PC-3 (cell line): ENCODE measurements at places on chromosomes 5 and 9.

GRCh38 chr5:74243634-74244033 lies 396.9 kb downstream of the ENC1 start:
- DNase-seq: peak; percentile 73

GRCh38 chr5:149015126-149015525 lies 47.7 kb downstream of the SH3TC2 start:
- no peak for DNase-seq

DNA sequence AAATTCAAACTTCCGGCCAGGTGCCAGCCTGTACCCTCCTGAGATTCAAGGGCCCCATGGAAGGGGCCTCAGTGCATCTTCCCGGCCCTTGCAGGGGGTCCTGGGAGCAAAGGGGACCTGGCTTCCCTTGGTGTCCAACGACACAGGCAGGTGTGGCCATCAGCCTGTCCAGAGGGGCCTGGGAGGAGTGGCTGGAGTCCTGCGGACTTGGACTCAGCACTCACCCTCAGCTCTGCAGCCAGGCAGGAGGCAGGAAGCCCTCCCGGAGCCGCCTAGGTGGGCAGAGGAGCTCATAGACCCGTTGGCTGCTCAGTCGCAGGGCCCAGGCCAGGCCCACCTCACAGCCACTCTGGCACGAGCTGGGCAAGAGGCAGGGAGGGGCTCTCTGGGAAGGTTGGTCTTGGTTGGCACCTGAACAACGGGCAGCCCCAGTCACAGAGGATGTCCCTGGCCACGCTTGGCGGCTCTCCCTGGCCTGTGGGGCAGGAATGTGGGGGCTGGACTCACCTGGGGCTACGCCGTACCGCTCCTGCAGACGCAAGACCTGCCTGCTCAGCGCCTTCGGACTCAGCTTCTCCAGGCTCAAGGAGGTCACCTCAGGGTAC lies 53.8 kb upstream of the NRARP start:
- DNase-seq: no peak

DNA sequence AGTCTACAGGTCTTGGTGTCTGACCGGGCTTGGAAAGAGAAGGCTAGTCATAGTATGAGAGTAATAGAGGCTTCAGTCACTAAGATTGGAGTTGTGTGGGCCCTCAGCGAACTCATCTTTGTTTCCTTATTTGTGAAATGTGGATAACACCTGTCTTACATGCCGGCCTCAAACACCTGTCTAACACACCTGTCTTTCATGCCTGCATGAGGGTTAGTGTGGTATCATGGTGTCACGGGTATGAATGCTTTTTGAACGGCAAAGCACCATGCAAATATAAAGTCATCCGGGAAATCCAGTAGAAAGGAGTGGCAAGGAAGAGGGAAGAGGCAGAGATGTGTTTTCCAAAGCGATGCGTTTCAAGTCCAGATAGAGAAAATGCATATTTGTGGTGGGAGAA lies 25.5 kb downstream of the GRAMD2B start:
- DNase-seq: no peak

GRCh38 chr5:1985781-1986180 lies 103.1 kb upstream of the IRX4 start:
- no peak for DNase-seq

DNA sequence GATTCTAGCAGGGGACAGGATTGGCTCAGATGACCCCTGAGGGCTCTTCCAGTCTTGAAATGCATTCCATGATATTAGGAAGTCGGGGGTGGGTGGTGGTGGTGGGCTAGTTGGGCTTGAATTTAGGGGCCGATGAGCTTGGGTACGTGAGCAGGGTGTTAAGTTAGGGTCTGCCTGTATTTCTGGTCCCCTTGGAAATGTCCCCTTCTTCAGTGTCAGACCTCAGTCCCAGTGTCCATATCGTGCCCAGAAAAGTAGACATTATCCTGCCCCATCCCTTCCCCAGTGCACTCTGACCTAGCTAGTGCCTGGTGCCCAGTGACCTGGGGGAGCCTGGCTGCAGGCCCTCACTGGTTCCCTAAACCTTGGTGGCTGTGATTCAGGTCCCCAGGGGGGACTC lies 2.9 kb upstream of the MYOZ3 start:
- DNase-seq: no peak

GRCh38 chr9:89234205-89235067 lies 55.8 kb upstream of the SHC3 start:
- no peak for DNase-seq

- DNase-seq: no peak
Observed at GRCh38 chr5:59553992-59554391, 339.5 kb downstream of the PDE4D start.

DNA sequence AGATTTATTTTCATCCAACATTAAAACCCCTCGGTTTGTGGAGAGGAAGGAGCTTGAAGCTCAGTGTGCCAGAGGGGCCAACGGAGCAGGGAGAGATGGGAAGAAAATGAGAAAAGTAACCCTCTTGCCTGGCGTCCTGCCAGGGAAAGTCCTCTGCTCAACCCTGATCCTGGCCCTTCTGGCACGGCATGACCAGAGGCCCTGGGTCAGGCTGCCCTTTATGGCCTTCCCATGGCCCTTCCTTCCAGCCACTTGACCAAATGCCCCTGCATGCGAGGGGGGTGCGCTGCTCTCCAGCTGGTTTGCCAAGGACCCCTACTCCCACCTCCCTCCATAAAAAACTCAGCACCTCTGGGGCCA lies 43.8 kb downstream of the SPRY4 start:
- DNase-seq: no peak

GRCh38 chr5:472076-472655 lies 29.2 kb downstream of the EXOC3 start:
- DNase-seq: no peak

DNA sequence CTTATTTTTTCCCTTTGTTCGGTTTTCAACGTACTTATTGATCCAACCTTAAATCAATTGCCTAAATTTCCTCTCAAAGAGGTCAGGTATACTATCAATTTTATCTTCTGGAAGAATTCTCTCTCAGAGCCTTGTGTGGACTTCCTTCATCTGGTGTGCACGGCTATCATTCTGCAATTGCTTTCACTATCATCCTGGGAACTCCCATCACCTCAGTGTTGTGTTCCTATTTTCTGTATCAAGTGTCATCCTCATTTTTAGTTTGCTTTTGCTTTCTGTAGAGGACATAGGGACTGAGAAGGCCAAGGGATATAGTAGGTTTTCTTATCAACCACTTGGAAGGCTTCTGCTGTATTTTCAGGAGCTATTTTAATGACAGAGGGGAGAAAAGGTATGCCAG lies 11.3 kb downstream of the STOM start:
- DNase-seq: no peak

- no peak for DNase-seq
Observed at GRCh38 chr5:80129146-80129545, 94.0 kb downstream of the THBS4 start.

DNA sequence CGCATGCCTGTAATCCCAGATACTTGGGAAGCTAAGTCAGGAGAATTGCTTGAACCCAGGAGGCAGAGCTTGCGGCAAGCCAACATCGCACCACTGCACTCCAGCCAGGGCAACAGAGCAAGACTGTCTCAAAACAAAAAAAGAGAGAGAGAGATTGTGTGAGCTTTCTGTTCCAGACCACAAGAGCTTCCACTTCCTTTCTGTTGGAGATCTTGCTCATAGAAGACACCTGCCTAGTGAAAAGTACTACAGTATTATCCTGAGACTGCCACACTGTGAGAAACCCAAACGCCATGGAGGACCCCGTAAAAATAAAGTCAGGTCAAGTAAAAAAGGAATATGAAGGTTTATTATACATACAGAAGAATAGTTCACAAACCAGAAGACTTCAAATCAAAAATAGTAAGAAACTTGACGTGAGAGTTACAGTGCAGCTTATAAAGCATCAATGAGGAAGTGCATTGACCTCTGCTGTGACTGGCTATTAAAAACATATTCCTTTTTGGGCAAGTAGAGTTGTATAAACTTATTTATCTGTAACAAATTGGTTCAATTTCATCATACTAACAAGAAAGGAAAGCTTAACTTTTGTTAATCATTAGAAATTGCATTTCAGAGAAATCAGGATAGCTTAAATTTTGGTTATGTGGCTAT lies 4.3 kb upstream of the EMB start:
- DNase-seq: no peak

DNA sequence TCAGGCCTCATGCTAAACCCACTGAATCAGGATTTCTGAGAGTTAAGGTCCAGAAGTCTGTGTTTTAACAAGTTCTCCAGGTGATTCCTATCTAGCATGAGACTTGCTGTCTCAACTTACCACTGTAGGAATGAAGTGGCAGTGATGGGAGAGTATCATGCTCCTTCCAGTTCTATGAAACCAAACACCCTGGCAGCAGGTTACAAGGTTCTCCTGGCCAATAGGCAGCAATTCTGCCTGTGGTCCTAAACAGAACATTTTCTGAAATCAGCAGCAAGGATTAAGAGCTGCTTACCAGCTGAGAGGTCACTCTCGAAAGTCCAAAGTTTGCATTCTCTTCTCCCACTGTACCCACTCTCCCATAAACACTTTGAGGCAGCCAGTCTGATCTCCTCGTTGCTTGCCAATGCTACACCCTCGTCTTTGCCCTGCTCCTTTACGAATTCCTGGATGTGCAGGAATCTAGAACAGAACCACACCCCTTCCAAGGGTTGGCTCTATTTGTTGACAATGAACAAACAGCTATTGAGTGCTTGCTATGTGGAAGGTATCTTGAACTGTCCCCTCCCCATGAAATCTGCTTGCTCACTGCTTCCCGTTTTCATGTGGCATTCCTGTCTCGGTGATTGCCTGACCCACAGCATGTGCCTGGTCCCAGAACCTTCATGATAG lies 100.5 kb downstream of the TMEM174 start:
- DNase-seq: peak; percentile 44

DNA sequence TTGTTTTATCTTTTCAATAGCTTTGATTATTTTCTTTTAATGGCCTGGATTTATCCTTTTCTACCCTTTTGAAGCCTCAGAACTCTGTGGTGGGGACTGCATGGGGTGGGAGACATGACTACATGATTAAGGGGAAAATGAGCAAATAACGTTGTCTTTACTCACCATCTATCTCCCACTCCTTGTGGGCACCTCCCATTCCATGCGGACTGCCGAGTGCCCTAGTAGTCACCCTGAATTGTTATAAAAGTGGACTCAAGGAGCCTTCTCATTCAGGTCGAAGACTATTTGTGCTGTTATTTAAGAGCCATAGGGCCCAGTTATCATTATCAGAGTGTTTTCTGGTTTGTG lies 281.8 kb downstream of the MLLT3 start:
- no peak for DNase-seq

DNA sequence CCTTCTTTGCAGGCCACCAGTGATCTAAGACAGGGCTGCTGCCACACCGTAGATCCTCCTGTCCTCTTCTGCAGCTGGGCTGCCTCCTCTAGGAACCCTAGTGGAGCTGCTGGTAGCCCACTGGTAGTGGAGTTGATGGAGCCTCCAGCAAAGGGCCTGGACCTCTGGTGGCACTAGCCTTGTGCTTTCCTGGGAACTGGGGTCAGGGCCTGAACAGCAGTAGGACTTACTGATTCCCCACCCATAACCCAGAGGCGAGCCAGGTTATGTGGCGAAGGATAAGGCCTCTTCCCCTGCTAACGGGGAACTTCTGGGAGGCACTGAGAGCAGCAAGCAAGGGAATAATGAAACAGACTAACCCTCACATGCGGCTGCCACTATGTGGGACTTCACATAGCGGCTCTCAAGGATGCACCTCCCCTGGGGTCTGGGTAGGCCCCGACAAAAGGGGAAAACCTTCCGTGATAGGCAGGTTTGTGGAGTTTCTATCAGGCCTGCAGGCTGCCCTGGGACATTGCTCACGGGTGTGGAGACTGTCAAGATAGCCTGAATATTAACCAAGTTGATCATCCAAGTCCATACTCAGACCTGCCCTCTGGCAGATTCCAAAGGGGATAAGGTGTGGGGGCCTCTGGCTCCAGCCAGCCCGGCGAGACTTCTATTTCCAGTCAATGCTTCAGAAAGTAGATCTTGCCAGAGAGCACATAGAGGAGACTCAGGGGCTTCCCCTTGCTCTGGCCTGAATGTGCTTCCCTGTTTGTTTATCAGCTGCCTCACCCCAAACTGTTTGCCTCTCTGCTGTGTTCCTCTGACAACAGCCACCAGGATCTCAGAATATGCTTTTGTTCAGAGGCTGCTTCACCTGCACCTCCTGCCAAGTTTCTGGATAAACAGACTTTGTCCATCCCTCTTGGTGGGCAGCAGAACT lies 7.4 kb downstream of the SLC22A4 start:
- DNase-seq: no peak

- peak; percentile 98 for DNase-seq
Observed at GRCh38 chr5:90020575-90021538, 388.7 kb downstream of the CETN3 start.

- no peak for DNase-seq
Observed at GRCh38 chr5:32311404-32312196, 1.1 kb downstream of the MTMR12 start.

DNA sequence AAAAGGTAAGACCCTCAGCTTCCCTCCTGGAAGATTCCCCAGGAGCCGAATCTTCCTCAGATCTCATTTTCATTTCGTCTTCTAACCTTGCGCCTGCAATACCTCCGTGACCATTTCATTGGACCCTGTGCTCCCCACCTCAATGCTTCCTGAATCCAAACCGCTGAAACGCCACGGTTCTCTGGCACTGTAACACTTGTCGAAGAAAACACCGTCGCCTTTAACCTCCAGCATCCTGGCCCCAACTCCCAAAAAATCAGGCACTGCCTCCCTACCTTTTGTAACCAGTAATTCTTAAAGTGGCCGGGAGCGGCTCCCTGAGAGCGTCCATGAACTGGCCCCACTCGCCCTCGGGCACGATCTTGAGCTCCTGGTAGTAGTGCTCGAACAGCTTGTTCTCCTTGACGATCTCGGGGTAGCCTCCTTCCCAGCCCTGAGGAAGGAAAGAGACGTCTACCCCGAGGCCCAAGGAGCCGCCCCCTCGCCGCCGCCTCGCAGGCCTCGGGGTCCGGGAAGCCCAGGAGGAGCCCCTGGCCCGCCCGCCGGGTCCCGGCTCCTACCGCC lies 438 bp downstream of the NSUN2 start:
- peak; percentile 55 for DNase-seq

- DNase-seq: no peak
Observed at GRCh38 chr5:66179297-66180051, 35.4 kb downstream of the SREK1 start.

DNA sequence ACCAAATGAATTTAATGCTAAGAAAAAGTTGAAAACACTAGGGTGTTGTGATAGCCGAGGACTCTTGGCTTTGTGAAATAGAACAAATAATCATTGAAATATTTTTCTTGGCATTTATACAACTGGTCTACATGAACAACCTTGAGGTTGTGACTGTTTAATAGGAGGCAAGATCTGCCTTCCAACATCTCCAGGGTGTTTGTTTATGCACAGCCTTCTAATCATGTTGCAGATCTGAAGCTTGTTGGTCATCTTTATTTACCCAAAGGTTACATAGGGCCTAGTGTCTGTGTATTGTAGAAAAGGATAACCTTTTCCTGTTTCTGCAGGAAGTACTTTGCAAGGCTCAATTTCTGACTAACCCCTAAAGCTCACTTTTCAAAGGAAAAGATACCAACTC lies 65.2 kb upstream of the RANBP3L start:
- peak; percentile 18 for DNase-seq

DNA sequence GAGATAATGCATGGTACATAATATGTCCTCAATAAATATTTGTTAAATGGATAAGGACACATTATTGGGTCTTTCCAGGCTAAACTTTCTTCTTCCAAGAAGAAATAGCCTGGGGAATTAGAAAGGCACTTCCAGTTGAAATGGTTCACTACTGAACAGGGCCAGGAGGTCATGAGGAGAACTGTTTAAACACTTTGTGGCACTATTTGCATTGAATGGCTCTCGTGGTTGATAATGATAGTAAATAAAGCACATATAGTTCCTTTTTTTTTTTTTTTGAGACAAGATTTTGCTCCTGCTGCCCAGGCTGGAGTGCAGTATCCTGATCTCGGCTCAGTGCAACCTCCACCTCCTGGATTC lies 19.9 kb upstream of the CAST start:
- no peak for DNase-seq
